Hematopoietic multipotent progenitor cell treated with erythropoietin and hydrocortisone succinate and interleukin-3 and kit ligand, for 8 days (in vitro differentiated cells): ENCODE measurements at places on chromosomes 12 and 14.

DNA sequence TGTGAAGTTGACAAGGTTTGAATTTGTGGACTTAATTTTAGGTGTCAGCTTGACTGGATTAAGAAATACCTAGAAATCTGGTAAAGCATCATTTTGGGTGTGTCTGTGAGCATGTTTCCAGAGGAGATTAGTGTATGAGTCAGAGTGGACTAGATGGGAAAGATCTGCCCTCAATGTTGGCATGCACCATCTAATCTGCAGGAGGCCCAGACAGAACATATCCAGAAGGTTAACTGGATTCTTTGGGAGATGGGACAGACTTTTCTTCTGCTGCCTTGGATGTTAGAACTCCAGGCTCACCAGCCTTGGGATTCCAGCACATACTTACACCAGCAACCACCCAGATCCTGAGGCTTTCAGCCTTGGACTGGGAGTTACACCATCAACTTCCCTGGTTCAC lies 14.1 kb downstream of the SGPP1 start:
- DNase-seq = peak; percentile 88

- DNase-seq = no peak
These were observed 8.8 kb downstream of the GPR33 start for GRCh38 chr14:31479027-31479426.

- no peak for DNase-seq
These were observed 8.7 kb downstream of the NT5DC3 start for GRCh38 chr12:103832048-103832997.

DNA sequence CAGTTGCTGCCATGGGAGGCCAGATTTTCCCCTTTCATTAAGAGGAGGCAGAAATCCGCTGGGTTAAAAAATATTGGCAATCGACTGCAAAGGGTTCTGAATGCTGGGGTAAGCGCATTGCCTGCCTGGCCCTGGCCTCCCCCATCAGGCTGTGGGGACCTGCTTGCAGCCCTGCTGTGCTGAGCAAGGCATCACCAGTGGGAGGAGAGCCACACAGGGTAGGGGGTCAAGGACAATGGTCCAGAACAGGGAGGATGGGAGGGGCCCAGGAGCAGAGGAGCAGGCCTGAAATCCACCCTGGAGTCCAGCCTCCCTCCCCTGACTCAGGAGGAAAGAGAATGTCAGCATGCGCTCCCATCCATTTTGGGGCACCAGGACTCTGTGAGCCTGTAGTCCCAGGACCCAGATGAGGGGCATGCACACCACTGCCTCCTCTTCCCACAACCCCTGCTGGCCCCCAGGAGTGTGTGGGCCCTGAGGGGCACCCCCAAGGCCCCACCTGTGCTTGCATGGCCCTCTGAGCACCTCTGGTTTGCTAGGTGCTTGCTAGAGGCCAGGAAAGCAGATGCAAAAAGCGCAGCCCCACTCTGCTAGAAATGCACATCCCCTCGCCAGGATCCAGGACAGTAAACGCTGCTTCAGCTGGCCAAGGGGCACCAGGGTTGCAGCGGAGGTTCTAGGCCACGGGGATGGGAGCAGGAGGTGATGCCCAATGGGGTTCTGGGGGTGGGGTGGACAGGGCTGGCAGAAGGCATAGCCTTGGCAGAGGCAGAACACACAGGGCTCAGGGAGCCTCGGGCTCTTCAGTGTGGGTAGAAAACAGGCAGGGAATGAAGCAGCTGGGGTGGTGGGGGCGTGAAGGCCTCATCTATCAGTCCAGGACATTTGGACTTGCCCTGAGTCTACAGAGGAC lies 14.6 kb downstream of the TESC start:
- DNase-seq = no peak

DNA sequence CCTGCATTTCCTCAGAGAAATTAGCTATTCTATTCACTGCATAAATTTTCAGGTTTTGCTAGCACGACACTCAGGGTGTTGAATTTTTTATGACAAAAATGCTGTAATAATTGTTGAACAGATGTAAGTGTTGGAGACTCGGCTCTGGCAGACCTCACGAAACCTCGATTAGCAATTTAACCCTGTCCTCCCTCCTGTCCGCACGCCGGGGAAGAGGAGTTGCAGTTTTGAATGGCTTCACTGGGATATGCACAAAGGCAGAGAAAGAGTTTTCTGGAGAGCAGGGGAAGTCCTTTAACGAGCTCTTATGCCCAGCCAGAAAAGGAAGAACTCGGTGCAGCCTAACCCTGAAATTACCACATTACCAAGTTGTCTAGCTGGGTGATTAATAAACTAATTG lies 661.1 kb downstream of the VRK1 start:
- no peak for DNase-seq

GRCh38 chr12:76964784-76965571 lies 86.2 kb upstream of the CSRP2 start:
- DNase-seq = no peak

GRCh38 chr12:113548467-113548866 lies 76.8 kb upstream of the LHX5 start:
- DNase-seq = no peak

DNA sequence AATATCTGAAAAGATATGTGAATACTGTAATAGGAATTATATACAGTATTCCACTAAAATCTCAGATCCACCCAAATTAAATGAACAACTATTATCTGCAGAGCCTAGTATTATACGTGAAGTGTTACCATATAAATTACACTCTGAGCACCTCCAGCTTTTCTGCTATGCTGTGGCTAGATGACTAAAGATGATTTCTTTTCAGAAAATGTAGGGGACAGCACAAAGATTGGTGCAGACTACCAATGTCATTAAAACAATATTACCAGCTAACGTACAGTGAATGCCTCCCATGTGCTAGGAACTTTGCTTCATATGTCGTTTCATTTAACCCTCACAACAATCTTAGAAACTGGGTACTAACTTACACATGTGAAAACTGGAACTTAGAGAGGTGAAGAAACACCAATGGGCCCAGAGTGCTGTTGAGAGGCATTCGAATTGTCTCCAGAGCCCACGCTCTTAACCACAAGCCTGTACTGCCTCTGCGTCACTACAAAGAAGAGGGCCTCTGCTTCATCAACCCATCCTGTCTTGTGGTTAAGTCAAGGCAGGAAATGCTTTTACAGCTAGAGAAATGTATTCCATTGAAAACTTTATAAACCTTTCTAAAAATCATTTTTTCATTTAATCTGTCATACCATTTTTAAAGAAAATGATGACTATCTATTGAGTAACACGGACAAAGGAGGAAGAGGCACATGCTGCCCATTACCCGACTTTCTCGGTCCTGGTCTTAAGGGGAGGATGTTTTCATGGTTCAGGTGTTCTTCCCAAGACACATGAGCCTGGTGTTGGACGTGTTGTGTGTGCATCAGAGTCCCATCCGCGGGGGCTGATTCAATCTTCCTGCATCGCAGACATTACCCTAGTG lies 1.3 kb downstream of the GPR65 start:
- peak; percentile 61 for DNase-seq
